ENCODE measurements at places on chromosomes 2 and 18. TPM values are rescaled to one million over a fixed set of nuclear protein-coding genes. Genes with fewer than 3 reads are reported as not detected.

DNA sequence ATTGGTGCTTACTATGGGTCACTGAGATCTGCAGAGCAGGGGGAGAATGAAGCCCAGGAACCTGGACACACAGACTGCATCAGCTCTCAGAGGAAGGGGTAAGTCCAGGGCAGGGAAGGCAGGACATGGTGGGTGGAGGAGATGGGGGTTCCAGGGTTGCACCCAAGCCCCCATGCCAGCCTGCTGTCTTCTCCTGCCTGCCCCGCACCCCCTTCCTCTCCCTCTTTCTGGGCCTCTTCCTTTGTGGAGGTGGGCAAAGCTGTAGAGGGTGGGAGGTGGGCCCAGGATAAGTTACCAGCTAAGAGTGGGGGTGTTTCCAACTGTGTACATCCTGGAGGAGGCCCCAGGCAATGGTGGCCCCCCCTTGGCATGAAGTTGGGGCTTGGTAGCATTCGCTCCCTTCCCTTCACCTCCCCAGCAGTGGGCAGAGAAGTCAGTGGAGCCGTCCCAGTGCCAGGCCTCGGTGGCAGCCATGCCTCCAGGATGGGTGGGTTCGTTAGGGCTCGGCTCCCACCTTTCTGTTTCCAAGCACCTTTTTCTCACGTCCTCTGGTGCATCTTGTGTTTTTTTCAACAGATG, 132.2 kb downstream of the CLIP4 start:
- ATAC-seq, result no peak

DNA sequence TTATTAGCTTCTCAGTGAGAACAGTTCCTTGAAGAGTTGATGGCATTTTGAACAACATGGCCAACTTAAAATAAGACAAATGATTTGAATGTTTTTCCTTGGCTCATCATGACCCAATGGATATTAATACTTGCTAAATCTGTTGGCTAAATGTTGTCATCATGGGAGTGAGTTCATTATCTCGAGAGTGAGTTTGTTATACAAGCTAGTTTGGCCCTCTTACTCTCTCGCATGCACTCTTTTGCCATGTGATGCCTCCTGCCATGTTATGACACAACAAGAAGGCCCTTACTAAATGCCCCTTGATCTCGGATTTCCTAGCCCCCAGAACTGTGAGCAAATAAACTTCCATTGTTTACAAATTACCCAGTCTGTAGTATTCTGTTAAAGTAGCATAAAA, 22.9 kb upstream of the SANBR start:
- ATAC-seq, result no peak

GRCh38 chr2:3633089-3633981, 24.7 kb upstream of the ALLC start:
- no peak for ATAC-seq

The PTPRM gene
- 7.5 TPM for total RNA-seq

The FSHR gene
- total RNA-seq, result not detected
